Muscle of back (tissue), 13 donors: ENCODE measurements at places on chromosomes 13 and 19.
A peak's percentile ranks its signal among the peaks of the same experiment; 100 is the strongest.

- DNase-seq: peak; percentile 66
Observed at GRCh38 chr13:37134411-37135041, 29.1 kb upstream of the CSNK1A1L start.

DNA sequence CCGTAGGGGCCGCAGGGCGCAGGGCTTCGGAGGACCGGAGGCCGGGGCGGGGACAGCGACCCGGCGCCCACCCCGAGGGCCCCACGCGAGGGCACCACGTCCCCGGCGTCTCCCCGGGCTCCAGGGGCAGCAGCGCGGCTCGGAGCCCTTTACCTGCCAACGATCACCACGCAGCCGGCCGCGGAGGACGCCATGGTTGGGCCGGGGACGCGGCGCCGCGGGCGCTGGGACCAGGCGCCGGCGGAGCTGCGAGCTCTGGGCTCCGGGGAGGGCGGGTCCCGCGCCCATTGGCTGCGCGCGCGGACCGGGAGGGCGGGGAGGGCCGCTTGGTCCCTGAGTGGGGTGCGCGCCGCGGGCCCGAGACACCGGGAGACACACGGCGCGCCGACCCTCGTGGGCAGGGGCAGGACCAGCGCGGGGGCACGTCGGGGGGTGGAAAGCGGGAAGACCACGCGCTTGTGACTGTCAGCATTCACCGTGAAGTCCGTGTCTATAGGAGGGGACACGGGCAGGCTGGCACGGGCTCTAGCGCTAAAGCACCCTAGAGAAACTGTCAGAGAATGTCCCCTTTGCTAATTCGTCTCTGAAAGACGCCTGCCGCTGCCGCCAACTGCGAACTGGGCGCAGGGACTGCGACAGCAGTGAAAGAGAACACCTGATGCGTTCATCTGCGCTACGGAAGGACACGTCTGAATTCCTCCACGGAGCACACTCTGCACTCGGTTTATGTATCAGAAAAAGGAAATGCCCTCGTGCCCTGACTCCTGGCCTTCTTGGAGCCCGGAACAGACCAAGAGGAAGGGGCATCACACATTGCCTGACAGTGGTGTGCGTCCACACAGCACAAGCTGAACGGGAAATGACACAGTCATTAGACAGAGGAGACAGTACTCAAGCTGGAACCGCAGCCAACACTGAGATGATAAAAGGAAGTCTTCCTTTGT is at the start of gene CRYL1:
CRYL1 (minus strand) TSS at position 257 of the 944 bp plus-strand sequence; CDS start at position 194, 63 bp downstream.
- peak; percentile 85 for DNase-seq

DNA sequence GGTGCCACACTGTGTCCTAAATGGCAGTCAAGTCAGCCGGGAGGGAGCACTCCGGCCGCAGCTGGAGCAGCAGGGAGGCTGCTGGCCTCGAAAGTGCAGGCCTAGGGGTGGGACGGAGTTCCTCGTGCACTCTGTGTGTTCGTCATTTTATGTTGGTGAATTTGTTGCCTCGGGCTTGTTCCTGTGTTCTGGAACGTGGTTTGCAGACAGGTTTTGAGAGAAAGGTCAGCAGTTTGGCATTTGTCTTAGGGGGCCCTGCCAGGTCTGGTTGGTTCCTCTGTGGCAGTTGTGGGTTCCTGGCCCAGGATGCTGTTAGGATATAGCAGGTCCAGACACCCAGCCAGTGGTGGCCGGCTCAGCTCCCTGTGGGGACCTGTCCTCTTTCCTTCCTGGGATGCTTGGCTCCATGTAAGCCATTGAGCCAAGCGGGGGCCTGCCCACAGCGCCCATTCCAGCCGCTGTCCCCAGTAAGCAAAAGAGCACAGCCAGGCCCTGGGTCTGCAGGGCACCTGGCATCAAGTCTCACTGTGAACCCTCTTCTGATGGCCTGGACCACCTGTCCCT is 30.0 kb downstream of the MPHOSPH8 start:
- no peak for DNase-seq

DNA sequence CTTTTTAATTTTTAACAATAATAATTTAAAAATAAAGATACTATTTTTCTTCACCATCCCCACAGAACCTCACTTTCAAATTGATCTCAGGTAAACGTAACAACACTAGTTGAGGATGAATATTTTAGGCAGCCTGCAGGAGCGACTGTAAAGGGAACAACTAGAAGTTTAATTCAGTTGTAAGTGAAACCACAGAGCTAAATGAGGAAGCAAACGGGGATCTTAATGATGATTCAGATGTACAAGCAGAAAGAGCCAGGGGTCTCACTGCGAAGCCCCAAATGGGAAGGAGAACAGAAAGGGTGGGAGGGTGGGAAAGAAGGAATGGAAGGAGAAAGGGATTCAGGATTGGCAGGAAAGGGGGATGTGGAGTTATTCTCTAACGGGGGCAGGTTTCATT is 54.6 kb upstream of the RAP2A start:
- no peak for DNase-seq

DNA sequence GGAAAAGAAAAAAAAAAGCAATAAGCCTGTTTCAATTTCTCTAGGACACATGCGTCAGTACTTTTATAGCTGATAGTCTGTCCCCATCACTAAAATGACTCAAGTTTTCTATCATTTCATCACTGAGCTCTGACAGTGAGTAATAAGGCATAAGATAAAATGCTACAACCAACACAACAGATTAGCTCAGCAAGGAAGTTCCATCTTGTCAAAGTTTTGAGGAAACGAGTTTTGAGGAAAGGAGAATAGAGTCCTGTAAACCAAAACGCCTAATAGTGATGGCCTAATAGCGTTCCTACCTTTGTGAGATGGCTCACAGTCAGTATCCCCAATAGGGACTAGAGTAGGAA is 145.1 kb downstream of the LACC1 start:
- DNase-seq: no peak

- no peak for DNase-seq
Observed at GRCh38 chr19:18696023-18696422, 12.5 kb downstream of the CRTC1 start.

DNA sequence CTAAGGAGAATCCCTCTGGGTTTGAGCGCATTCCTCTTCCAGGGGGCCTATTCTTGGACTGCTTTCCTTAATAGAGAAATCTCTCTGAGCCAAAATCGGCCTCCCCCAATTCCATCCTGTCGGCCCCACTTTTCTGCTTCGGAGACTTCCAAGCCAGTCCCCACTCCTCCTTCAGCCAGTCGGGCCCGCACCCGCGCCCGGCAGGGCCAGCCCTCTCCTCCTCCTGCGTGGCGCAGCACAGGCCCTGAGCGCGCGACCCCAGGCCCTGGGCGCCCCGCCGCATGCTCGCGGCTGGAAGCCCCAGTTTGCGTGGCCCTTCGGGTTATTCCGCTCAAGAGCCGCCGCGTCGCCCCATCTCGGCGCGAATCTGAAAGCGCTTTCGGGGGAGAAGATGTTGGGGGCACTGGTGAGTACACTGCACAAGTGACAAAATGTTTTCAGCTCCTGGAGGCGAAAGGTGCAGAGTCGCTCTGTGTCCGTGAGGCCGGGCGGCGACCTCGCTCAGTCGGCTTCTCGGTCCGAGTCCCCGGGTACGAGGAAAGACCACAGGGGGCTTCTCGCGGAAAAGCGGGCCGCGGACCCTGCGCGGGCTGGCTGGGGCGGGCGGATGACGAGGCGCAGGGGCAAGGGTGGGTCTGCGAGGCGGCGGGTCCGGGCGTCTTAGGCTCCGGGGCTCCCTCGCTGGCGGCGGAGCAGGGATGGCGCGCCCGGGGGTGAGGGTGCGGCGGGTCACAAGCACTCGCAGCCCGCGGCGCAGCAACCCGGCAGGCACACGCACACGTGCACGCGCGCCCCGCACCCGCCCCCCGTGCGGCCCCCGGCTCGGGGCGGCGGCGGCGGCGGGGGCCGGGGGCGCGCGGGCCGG is at the start of gene IL17D:
IL17D (plus strand) TSS at position 785 of the 865 bp plus-strand sequence. CDS start 303 bp downstream, outside the sequence.
- no peak for DNase-seq

DNA sequence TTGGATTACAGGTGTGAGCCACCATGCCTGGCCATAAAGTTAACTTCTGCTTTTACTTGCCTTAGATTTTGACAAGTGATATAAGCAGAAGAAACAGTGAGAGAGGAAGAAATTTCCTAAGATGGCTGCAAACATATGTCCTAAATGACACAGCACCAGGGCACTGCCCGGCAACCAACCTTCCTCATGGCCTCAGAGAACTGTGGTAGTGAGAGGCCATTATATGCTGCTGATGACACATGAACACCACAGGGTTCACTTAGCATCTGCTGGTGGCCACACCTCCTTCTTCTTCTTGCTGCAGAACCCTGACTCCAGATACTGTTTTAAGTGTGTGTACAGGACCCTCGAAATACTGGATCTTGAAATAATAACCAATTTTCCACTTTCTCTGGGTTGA is 88.2 kb downstream of the KCTD12 start:
- no peak for DNase-seq

GRCh38 chr13:23771552-23771951 is 117.6 kb downstream of the MIPEP start:
- no peak for DNase-seq

DNA sequence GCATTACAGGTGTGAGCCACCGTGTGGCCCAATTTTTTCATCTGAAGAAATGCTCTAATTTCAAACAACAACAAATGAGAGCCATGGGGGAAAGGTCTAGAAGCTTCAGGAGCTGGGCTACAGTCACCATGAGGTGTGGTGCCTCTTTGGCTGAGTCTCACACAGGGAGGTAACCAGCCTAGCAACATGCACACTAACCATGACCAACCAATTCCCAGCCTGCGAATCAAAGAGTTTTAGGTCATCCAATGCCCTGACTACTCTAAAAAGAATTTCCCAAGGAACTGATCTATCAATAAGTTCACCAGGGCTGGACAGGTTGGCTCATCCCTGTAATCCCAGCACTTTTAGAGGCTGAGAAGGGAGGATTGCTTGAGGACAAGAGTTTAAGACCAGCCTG is 29.9 kb downstream of the PBX4 start:
- DNase-seq: no peak

- DNase-seq: no peak
Observed at GRCh38 chr13:71842003-71842402, 25.0 kb downstream of the DACH1 start.

- DNase-seq: no peak
Observed at GRCh38 chr13:21033856-21034602, 27.4 kb downstream of the LATS2 start.

DNA sequence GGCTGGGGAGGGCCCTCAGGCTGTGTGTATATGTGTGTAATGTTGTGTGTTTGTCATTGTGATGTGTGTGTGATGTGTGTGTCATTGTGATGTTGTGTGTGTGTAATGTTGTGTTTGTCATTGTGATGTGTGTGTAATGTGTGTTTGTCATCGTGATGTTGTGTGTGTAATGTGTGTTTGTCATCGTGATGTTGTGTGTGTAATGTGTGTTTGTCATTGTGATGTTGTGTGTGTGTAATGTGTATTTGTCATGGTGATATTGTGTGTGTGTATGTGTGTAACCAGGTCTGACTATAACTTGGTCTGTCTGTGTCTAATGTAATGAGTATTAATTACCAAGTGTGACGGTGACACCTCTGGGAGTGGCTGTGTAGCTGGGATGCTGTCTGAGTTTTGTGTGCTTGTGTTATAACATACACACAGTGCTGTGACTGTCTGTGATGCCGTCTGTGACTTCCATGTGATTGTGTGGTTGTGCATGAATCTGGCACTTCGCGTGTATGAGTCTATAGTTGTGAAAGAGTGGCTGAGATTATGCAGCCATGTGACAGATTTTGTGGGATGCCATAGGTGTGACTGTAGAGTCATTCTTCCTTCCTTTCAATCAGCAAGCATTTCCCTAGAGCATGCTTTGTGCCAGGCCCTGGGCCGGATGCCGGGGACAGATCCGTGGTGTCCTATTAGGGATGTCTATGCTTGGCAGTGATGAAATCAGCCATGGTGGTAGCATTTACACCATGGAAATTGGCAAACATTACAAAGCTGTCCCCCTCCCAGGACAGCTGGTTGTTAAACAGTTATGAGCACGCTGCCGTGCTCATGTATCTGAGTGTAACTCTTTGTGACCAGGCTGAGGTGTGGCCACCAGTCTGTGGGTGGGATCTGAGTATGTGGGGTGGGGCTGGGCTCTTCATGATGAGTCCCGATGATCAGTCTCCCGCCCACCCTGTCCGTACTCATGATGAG is 6.4 kb downstream of the TNFSF14 start:
- DNase-seq: no peak

DNA sequence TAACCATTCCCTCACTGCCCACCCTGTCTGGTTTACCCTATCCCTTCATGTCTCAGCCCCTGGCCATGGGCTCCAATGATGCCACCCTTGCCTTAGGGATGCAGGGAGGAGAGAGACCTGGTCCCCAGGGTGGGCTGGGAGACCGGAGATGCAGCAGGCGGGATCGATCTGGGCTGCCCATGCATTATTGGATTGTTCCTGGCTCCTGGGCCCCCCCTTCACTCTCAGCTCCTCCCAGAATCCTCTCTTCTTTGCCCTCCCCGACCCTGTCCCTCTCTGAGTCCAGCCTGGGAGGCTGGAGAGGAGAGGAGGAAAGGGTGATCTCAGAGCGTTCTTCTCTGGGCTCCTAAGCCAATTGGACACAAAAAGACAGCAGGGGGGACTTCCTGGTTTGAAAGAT is 5.8 kb downstream of the KASH5 start:
- no peak for DNase-seq

GRCh38 chr19:53553865-53554791 is 16.2 kb downstream of the ZNF331 start:
- DNase-seq: peak; percentile 95

DNA sequence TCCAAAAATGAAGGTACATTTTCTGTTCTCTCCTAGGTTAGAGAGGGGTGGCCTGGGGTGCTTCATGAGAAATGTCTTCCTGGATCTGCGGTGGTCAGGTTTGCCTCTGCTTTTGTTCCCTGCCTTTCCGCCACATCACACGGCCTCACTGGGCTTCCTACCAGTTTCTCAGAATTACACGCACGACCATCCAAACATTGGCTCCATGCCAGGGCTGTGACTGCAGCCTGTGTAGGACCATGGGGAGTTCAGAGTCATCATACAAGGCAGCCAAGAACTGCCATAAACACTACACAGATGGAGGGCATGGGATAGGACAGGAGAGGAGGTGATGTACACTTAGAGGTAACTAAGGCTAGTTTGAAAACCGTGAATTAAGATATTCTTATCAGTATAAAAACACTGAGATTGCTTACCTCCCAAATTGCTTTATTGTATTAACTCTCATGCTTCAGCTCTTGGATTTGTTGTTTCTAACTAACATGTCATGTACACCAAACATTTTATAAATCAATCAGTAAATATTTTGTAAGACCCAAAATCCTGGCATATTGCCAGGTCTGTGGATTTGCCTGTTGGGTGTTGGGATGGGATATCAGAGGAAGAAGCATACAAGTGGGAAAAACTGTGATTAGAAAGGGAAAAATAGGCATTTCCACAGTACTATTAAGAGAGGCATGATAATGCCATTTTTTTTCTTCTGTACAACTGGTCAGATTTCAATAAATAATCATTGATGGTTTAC is 45.2 kb downstream of the CDADC1 start:
- peak; percentile 66 for DNase-seq

DNA sequence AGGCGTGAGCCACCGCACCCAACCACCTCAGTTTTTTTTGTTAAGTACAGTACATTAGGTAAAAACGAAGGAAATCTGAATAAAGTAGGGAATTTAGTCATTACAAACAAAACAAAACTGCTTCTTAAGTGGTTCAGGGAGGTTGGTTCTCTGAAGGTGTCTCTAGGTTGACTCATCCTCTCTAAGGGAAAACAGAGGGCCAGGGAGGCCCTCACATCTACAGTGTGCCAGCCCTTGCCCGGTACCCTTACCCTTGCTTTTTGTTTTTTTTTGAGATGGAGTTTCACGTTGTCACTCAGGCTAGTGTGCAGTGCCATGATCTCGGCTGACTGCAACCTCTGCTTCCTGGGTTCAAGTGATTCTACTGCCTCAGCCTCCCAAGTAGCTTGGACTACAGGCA is 17.2 kb upstream of the JUND start:
- DNase-seq: no peak

GRCh38 chr19:40619333-40620160 is 18.4 kb downstream of the LTBP4 start:
- DNase-seq: no peak
